ENCODE measurements at places on chromosomes 2 and 18. TPM values are rescaled to one million over a fixed set of nuclear protein-coding genes. Genes with fewer than 3 reads are reported as not detected.

Gene CCDC121
- total RNA-seq: 0.79 TPM

Gene CBLN2
- total RNA-seq: not detected

Gene CHPF
- total RNA-seq: 52.7 TPM

Gene RTP5
- total RNA-seq: not detected

Gene TGIF1
- total RNA-seq: 198 TPM

Gene LIMS4
- total RNA-seq: not detected

All from bronchial epithelial cell (primary cell).